Stimulated activated naive CD8-positive, alpha-beta T cell treated with anti-CD3 and anti-CD28 coated beads, Interleukin-15, Interleukin-2, amounts not matched to agents 100 U/mL and 50 U/mL, for 24 hours (primary cell): ENCODE measurements at places on chromosomes 7 and 10.

- no peak for DNase-seq
Observed at GRCh38 chr10:69069090-69070042, 18.5 kb upstream of the SRGN start.

- peak; percentile 19 for DNase-seq
Observed at GRCh38 chr7:47179812-47180515, 401.9 kb downstream of the TNS3 start.

- DNase-seq, result no peak
Observed at GRCh38 chr10:3654496-3654895, 130.5 kb downstream of the KLF6 start.

DNA sequence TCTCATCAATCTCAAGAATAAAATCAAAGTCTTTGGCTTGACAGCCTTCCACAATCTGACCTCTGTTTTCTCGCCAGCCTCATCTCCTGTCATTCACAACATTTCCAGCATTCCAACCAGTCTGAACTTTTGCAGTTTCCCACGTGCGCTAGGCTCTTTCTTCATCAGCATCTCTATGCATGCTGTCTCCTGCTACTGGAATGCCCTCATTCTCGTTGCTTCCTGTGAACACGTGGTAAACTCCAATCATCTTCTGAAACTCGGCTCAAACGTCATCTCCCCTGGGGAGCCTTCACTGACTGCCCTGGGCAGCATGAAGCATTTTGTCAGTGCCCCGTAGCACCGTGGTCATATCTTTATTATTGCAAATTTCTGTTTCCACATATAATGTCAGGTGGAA, 12.2 kb upstream of the RSBN1L start:
- no peak for DNase-seq

DNA sequence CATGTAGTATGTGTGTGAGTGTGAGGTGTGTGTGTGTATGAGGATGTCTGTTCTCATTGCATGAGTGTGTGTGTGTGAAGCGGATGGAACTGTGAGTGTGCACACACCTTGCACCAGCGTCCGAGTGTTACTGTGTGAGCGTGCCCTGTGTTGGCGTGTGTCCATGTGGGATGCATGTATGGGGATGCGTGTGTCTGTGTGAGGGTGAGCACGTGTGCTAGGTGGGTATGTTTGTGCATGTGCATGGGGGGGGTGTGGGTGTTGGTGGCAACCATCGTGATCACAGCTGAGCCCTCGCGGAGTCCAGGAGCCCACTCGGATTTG, 6.4 kb downstream of the KNDC1 start:
- DNase-seq, result no peak

GRCh38 chr10:20767028-20767427, 130.1 kb downstream of the NEBL start:
- no peak for DNase-seq

DNA sequence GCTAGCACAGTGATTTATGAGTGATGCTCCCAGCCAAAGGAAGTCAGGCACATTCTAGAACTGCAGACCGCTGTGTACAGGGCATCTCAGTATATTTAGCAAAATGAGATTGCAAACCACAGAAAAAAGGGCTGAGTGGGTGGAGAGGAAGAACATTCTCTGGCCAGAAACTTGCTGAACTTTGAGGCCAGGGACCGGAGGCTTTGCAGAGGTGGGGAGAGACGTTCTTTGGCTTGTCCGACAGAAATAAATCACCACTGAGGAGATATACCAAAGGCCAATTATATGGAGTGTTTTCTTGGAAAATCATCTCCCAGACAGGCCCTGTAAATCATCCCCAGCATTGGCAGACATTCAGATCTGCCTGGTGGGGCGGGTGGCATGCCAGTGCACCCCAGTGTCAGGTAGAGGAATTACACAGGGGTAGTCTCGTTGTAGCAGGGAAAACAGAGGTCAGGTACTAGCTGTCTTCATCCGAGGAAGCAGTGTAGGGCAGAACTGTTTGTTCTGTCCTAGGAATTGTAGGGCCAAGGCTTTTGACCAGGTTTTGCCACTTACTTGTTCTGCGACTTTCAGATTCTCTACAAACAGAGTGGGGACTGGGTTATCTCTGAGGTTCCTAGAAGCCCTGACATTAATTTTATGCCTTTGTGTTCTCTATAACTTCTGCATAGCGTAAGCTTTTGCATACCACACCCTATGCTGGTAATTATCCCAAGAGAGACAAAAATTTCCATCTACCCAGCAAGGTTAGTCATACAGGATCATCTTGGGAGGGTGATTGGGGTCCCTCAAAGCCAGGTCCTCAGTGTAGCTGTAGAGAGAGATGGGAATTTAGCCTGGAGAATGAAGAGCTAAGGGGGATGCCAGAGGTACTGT, 655.6 kb downstream of the LRMDA start:
- DNase-seq, result no peak

GRCh38 chr10:118799777-118800176, 45.0 kb upstream of the CACUL1 start:
- no peak for DNase-seq

- no peak for DNase-seq
Observed at GRCh38 chr7:78510580-78511188, 712.1 kb downstream of the PHTF2 start.

DNA sequence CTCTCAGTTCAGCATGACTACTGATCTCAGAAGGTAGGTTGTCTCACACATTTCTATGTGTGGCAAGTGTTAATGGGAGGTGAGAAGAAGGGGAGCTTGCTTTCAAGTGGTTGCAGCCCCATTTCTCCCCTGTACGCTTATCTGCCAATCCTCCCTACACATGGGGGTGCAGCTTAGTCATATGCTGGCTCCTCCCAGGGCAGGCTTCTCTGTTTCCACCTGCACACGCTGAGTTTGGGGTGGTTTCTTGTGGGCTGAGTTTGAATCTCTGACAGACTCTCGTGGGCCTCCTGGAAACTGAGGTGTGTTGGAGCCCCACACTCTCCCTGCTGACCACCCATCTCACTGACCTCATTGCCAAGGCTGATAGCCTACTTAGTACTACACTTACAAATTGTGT, 435.8 kb upstream of the MTPN start:
- no peak for DNase-seq

- peak; percentile 72 for DNase-seq
Observed at GRCh38 chr10:94279835-94280709, 82.7 kb downstream of the NOC3L start.

GRCh38 chr10:58351616-58352578, 17.1 kb downstream of the UBE2D1 start:
- no peak for DNase-seq

- DNase-seq, result no peak
Observed at GRCh38 chr10:119026301-119027110, 3.0 kb upstream of the NANOS1 start.

DNA sequence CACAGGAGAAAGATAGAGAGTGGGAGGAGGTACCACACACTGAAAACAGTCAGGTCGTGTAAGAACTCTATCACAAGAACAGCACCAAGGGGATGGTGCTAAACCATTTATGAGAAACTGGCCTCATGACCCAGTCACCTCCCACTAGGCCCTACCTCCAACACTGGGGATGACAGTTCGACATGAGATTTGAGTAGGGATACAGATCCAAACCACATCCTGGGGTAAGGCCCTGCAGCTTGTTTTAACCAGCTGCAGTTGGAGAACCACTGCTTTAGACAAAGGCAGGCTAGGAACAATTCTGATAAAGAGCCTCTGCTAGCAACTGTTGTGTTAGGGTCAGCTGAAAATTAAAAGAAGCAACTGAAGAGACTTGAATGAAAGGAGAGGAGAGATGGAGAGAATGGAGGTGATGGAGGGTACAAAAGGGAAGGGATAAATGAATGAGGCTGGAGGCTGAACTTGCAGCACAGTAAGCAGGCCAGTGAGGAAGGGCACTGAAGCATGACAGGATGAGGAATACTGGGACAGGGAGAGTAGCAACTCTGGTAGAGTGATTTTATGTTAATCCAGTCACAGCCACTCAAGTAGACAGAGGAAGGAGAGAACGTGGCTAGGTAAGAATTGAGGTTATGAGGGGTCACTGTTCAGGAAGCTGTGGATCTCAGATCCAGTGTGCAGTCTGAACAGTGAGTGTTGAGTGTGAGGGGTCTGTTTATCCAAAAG, 23.6 kb downstream of the MEST start:
- no peak for DNase-seq

DNA sequence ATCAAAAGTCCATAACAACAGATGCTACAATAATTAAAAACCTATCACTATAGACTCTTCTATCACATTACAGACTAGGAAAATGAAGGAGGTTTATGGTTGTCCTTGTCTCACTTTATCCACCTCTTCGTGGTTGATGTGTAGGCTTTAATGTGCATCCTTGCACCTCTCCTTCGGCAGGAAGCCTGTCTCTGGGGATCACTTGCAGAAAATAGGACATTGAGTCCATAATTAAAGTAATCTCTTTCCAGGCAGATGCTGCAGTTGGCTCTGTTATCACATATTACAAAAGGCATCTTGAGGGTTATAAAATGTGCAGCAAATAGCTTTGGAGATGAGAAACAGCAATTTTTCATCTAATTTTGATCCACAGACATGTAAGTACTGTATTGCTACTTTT, 168.4 kb downstream of the RELN start:
- DNase-seq, result no peak

DNA sequence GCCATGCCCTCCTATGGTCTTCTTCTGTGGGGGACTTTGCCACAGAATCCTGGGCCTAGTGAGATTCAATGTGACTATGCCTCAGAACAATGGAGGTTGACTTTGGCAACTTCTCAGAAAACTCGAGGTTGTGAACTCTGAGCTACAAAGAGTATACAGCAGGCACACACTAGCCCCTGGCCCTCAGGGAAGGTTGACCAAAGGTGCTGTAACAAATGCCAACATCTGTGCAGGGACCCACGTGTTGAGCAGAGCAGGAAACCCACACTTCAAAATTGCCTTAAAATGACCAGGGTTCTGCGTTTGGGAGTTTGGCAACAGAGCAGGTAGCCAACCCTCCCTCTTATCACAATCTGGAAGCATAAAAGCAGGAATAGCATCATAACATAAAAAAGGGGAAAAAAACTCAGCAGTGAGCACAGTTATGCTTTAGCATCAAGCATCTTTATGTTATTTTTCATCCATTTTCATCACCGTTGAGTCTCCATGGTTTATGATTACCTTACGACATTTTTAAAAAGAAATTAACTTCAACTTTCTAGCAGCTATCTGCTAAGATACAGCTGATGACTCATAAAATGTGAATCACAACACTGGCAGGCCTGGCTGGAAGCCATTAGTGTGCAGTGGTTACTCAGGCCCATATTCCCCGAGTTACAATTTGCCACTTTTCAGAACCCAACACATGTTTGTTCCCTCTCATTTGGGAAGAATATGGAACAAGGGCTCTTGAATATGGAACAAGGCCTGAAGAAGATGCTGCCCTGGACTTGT, 11.1 kb downstream of the PRLHR start:
- DNase-seq, result no peak

GRCh38 chr7:82950436-82950835, 212.2 kb downstream of the PCLO start:
- no peak for DNase-seq

DNA sequence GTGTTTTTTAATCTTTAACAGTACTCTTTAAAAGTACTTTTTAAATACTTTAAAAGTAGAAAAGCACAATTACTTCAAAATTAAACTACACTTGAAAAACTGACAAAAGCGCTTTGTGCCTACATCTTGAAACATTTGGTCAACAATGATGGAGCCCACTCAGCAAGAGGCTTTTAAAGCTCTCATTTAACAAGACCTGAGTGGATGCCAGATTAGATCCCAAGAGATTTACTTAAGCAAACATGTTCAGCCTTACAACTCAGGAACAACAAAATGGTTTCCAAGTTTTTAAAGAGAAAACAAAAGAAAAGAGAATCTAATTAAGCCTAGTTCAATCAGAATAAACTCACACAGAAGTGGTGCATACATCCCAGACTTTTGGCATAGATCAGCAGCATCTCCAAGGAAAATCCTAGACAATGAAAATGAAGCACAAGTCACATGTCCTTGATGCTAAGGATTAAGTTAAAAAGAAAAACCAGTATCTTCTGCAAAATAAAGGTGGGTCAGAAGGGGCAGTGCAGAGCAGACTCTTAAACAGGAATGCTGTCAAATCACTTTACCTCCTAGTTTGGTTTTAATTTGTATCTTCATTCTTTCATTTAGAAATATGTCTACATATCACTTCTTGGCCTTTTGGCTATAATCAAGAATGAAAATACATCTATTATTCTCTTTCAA, 26.2 kb downstream of the HIBADH start:
- DNase-seq, result no peak

DNA sequence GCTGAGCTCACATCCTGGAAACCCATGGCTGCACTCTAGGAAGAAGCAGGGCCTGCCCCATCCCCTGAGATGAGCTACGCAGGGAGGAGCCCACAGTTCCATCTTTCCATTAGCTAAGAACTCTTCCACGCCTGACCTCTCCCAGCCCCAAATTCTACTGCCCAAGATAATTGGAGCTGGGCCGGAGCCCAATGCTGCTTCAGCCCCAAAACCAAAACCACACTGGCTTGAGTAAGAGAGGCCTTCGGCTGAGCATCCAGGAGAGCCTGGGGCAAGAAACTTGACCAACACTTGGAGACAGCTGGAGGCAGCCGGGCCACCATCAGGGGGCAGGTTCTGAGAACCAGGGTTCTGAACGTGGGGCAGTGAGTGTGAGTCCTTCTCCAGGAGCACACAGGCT, 116.1 kb upstream of the ZMIZ1 start:
- no peak for DNase-seq

- no peak for DNase-seq
Observed at GRCh38 chr10:16182688-16183087, 254.1 kb upstream of the PTER start.

GRCh38 chr10:93370961-93371360, 111.2 kb downstream of the MYOF start:
- DNase-seq, result no peak

- DNase-seq, result no peak
Observed at GRCh38 chr10:77091597-77092165, 545.9 kb downstream of the KCNMA1 start.

DNA sequence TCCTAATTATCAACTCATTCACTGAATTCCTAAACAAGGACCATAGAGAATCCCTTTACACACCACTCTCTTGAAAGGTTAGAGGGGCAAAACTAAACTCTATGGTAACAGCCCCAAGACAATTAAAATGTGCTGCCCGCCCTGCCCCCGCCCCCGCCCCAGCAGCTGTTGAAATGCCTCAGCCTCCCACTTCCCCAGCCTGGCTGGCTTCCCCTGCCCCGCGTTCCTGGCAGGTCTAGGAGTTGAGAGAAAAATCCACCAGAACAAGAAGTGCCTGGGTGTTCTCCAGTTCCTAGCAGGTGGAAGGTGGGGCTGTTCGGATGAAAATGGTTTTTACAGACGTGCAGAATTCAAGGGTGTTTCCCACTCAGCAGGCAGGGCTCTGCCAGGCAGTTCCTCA, 109.5 kb upstream of the ZEB1 start:
- no peak for DNase-seq

GRCh38 chr10:97184971-97185325, 811 bp downstream of the SLIT1 start:
- DNase-seq, result no peak
